Thyroid gland (tissue), 4 donors: ENCODE measurements at places on chromosomes 1 and 21.

GRCh38 chr1:245316784-245317183 lies 162.0 kb downstream of the KIF26B start:
- DNase-seq, result no peak

DNA sequence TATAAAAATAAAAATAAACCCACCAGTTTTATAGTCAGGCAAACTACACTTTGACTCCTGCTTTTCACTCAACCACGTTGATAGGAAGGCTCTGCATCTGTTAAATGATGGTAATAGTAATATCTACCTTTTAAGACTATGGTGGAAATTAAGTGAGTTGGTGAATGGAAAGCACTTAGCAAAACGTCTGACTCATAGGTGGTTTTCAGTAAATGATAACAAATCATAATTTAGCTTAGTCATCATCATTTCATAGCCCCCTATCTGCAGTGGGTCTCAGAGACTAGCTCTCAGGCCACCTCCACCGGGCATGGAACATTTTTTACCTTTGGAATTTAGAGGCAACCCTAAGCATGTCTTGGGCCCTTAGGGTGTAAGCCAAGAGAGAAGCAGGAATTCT lies 160.0 kb downstream of the PDE4B start:
- no peak for DNase-seq

GRCh38 chr1:8879922-8880676 lies 1.6 kb upstream of the ENO1 start:
- DNase-seq, result peak; percentile 75

- no peak for DNase-seq
Observed at GRCh38 chr1:8926707-8927694, 18.7 kb upstream of the CA6 start.

DNA sequence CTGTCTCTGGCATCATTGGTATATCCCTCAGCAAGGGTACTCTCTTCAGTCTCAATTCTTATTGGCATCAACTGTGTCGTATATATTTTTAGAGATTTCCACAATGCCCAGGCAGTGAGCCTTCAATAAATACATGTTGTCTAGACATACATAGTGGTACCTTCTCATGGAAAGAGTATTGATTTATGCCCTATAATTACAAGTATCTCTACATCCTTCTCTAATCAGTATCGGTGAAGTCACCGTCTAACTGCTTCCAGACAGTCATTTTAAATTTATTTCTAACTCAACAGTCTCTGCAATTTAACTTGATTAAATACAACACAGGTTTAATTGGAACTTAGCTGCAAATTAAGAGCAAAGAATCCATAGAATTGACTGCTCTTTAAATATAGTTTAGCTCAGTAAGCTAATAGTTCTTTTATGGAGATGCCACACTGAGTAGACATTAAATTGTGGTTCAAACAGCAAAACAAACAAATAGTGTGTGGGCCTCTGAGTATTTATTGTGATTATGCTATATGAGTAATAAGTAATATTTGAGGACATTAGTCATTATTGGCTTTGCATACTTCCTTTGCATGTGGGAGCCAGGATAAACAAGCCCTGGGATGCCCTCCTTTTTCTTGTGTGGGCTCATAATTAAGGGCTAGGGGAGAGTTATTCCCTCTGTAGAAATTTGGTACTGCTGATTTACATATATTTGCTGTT lies 126.9 kb upstream of the DUSP10 start:
- no peak for DNase-seq

DNA sequence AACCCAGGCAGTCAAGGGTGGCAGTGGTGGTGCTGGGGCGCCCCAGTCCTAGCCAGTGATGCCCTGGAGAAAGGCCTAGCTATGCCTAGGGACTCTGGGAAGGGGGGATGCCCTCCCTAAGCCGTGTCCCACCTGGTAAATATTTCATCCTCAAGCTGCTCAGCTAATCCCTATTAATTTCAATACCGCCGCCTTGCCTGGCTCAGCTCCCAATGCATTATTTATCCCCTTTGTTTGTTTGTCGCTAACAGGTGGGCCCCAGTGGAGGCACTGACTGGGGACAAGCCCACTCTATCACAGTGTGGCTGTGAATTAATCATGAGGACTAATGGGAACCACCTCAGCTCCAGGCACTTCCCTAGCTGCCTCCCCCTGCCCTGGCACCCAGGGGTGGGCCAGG lies 22.5 kb downstream of the DMAP1 start:
- no peak for DNase-seq

GRCh38 chr1:45395051-45395450 lies 54.8 kb upstream of the MUTYH start:
- DNase-seq, result no peak

GRCh38 chr1:215137985-215138384 lies 55.4 kb downstream of the KCNK2 start:
- DNase-seq, result no peak

DNA sequence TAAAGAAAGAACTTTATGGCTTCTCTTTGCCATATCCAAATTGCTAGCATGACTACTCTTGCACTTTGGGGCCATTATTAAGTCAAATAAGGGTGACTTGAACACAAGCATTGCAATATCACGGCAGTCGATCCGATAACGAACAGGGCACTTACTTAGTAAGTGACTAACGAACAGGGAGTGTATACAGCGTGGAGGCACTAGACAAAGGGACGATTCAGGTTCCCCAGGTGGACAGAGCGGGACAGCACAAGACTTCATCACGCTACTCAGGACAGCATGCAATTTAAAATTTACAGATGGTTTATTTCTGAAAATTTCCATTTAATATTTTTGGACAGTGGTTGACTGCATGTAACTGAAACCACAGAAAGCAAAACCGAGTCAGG lies 5.4 kb upstream of the PITHD1 start:
- no peak for DNase-seq

- no peak for DNase-seq
Observed at GRCh38 chr1:19577561-19577960, 66.5 kb upstream of the NBL1 start.

GRCh38 chr1:45876000-45876617 lies 72.7 kb downstream of the MAST2 start:
- DNase-seq, result no peak

DNA sequence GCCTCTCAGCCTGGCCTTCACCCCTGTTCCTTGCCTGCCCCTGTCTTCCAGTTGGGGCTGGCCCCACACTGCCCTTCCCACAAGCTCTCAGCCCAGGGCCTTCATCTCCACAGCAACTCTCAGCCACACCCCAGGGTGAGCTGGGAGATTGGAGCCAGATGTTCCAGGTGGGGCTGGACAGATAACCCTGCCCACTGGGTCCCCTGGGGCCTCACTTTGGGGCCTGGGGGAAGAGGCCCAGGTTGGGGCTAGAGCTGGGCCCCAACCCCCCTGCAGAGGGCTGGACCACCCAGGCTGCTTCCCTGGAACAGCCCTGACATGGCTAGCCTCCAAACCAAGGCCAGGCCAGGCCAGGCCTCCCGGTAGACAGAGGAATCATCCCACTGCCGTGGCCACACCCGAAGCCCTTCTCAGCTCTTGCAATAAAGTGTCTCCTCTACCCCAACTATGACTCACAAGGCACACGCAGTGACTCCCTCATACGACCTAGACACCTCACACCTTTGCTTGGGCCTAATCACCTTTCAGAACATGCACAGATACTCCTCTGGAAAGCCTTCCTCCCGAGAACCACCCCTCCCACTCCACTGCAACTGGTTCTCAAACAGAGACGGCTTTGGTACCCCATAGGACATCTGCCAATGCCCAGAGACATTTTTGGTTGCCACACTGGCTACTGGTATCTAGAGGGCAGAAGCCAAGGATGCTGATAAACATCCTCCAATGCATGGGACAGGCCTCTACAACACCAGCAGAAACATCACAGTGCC lies 22.2 kb downstream of the SLC2A1 start:
- no peak for DNase-seq

- DNase-seq, result no peak
Observed at GRCh38 chr1:212596798-212597197, 11.8 kb upstream of the ATF3 start.

GRCh38 chr1:68180441-68181164 lies 51.7 kb downstream of the WLS start:
- DNase-seq, result no peak

GRCh38 chr1:12152113-12152891 lies 14.5 kb upstream of the TNFRSF1B start:
- no peak for DNase-seq

- DNase-seq, result no peak
Observed at GRCh38 chr1:25703671-25704266, 87.2 kb downstream of the MAN1C1 start.

- DNase-seq, result no peak
Observed at GRCh38 chr21:40620386-40621145, 226.4 kb downstream of the DSCAM start.

DNA sequence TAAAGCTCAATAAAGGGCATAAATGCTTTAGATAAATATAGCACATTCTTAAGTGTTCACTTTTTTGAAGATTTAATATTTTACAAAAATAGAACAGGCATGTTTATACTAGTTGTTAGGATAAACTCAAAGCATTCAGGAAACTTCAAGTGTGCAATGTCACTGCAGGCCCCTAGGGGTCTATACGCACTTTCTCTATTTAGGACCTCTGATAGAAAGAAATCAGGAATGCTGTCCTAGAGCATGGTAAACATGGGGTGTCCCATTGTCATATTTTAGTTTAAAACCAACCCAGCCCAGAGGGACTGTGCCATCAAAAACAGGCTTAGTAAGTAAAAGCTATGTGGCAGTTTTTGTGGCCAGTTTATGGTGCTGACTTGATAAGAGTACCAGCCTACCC lies 102.2 kb downstream of the BARHL2 start:
- DNase-seq, result no peak

- peak; percentile 94 for DNase-seq
Observed at GRCh38 chr1:8197493-8198282, 120.2 kb upstream of the SLC45A1 start.

DNA sequence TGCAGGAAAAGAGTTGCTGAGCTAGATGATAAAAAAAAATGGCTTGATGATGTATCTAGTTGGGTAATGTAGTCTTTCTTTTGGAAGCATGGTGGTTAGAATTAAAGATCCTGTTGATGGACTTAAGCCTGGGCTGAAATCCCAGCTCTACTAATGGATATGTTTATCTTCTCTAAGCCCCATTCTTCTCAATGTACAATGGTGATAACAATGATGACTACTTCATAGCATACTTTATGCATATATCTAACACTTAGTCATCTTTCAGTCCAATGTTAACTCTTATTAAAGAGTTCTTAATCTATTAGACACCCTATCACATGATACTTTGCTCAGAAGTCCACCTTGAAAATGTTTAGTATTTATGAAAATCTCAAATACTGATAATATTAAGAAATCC lies 189.5 kb downstream of the PLA2G4A start:
- no peak for DNase-seq

DNA sequence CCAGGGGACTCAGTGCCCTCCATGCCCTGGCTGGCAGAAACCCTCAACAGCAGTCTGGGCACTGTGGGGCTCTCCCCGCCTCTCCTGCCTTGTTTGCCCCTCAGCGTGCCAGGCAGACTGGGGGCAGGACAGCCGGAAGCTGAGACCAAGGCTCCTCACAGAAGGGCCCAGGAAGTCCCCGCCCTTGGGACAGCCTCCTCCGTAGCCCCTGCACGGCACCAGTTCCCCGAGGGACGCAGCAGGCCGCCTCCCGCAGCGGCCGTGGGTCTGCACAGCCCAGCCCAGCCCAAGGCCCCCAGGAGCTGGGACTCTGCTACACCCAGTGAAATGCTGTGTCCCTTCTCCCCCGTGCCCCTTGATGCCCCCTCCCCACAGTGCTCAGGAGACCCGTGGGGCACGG lies 2.8 kb upstream of the TAS1R3 start:
- DNase-seq, result no peak

- no peak for DNase-seq
Observed at GRCh38 chr1:206909883-206910318, 11.8 kb downstream of the FCMR start.

- DNase-seq, result no peak
Observed at GRCh38 chr1:183039985-183040447, 16.8 kb downstream of the LAMC1 start.

- no peak for DNase-seq
Observed at GRCh38 chr1:40421431-40422384, 28.6 kb upstream of the ZFP69B start.

GRCh38 chr1:156676820-156677615 lies at the start of gene NES:
TSS of gene NES (minus strand) at chr1:156677407. CDS start at chr1:156677264, 143 bp downstream.
- no peak for DNase-seq

- no peak for DNase-seq
Observed at GRCh38 chr1:22245726-22246125, 102.8 kb upstream of the WNT4 start.

DNA sequence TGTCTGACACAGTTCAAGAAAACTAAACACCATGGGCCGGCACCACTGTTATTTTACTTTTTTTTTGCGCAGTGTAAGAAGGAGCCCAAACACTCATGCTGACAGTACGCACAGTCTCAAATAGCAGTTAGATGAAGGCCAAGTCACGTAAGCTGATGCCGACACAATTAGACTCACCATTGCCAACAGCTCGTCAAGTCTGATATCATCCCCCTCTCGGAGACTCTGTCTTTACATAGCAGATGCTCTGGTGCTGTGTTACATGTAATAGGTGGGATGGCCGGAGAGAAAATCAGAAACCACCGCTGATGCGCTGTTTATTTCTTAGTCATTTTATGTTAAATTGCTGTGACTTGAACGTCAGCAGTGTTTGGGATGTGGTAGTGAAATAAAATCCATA lies 49.3 kb downstream of the TGFB2 start:
- no peak for DNase-seq

DNA sequence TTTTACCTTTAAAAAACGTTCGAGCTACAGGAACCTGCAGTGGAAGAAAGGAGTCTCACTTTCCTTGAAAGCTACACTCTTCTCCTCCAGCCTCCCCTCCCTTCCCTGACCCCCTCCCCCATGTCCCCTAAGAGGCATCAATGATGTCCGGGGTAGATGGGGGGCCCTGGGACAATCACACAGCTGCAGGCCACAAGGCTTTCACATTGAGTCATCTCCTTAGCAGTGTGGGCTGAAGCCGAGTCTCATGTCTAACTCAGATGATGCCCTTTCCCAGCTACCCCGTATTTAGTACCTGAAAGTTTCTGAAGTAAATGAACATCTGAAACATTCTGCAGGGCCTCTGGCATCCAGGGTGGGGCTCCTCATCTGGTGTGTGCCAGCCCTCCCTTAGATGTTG lies 6.3 kb upstream of the GPR25 start:
- DNase-seq, result no peak

DNA sequence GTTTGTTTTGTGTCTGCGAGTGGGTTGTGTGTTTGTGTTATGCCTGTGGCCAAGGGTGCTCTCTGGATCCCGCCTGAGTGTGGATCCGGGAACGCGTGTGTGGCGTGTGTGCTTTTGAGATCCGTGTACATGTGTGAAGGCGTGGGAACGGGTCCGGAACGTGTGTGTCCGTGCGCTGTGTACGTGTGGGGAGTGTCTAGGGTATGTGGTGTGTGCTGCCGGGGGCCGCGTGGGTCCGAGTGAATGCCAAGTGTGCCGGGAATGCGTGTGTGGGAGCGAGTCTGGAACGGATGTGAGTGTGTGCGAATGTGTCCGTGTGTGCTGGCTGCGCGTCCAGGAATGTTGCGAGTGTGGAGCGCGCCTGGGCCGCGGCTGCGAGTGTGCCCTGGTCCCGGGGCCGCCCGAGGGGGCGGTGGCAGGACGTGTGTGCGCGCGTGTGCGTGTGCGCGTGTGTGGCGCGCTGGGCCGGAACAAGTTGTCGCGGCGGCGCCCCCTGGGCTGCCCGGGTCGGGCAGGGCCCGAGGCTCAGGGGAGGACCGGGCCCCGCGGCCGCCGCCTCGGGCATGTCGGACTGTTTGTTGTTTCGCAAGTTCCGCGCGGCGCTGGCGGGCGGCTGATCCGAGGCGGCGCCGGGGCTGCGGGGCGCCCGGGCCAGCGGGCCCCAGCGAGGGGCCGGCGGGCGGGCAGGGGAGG lies 953 bp downstream of the PTPRU start:
- peak; percentile 46 for DNase-seq

- DNase-seq, result no peak
Observed at GRCh38 chr1:206568256-206568655, 44.0 kb downstream of the EIF2D start.
